ENCODE measurements at places on chromosomes 3 and 15.

DNA sequence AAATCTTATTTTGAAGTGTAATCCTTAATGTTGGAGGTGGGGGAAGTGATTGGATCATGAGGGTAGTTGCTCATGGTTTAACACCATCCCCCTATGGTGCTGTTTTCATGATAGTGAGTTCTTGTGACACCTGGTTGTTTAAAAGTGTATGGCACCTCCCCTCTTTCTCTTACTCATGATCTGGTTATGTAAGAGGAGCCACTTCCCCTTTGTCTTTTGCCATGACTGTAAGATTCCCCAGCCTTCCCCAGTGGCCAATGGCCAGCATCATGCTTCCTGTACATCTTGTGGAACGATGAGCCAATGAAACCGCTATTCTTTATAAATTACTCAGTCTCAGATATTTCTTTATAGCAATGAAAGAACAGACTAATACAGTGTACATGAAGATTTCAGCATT is 39.8 kb upstream of the GMNC start:
- DNase-seq, result no peak

DNA sequence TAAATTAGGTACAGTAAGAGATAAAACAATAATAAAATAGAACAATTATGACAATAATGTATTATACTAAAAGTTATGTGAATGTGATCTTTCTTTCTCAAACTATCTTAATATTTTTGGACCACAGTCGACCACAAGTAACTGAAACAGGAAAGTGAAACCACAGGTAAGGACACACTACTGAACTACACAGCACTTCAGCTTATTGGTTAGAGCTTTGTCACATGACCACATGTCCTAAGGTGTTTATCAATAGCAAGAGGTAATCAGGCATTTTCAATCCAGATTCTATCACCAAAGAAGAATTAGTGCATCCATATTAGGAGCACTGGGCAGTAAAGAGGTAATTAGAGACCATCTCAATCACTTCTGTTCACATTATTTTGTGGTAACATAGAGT is 392.8 kb downstream of the RSL24D1 start:
- no peak for DNase-seq

- DNase-seq, result no peak
These were observed 65.3 kb downstream of the EPHB3 start for GRCh38 chr3:184626923-184627322.

GRCh38 chr3:52866427-52866826 is 30.9 kb downstream of the STIMATE start:
- DNase-seq, result no peak

- no peak for DNase-seq
These were observed 119.6 kb upstream of the C15orf61 start for GRCh38 chr15:67401336-67401735.

DNA sequence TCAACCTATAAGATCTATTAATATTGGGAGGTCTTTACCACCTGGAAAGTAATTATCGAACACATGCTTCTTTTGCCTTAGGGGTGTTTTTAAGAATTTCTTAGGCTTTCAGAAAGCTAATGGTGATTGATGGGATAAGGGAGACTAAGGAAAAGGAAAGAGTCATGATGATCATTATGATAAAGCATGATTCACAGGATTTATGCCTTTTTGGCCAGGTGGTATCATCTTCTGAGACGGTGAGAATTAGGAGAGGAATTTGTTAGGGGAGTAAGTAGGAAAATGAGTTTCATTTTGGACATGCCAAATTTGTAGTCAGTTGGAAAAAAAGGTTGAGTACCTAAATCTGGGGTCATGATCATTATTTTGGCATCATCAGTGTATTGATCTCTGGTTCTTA is 8.9 kb downstream of the ARMC8 start:
- DNase-seq, result no peak

DNA sequence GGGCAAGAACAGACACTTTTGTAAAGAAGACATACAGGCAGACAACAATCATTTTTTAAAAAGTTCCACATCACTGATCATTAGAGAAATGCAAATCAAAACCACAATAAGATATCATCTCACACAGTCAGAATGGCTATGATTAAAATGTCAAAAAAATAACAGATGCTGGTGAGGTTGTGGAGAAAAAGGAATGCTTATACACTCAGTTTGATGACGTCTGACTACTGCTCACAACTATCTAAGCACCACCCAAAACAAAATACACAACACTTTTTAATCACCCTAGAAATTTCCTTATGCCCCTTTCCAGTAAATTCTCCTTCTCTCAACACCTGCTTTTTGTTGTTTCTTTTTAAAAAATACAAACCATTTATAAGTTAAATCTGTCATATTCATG is 228.8 kb downstream of the ISL2 start:
- DNase-seq, result no peak

DNA sequence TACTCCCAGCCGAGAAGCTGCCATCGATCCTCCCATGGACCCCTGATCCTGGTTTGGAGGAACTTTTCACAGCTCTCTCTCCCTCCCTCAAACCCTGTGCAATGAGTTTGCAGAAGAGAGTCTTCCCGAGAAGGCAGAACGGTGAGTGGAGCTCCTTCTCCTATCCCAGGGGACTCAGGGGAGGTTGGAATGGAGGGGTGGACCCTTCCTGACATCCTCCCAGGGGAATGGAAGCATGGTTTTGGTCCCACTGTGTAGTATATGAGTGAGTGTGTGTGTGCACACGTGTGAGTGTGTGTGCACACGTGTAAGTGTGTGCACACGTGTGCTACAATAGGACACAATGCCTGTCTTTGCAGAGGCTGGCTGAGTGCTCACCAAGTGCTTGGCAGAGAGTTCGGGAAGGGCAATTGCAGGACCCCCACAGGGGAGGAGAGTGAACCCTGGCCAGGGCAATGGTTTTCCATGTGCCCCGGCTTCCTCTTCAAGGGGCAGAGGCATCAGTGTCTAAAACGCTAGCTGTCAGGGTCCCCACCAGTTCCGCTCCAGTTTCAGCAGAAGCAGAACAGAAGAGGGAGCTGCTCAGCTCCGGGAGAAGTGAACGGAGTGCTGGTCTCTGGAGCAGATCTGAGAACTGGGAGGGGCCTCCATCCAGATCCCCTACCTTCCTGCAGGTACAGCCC is 13.8 kb upstream of the IL16 start:
- DNase-seq, result no peak

DNA sequence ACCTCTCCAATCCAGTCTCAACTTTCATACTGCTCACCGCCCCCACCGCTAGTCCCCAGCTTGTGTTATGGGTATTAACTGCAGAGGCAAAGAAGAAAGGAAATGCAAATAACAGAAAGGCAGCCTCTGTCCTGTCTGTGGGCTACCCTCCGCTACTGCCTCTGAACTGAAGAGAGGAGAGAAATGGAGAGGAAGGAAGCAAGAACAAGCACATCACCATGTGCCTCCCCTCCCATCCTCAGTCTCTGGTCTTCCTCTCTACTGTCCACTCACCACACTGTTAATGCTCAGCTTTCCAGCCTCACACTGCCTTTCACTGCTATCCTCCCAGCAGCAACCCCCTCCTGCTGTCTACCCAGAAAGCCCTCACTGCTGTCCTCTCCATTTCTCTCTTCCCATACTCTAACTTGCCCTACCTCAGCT is 139.0 kb upstream of the SLC2A2 start:
- DNase-seq, result no peak
